ENCODE measurements at places on chromosomes 2 and 18.

- DNase-seq: no peak
Measured at GRCh38 chr2:106012001-106012590, 182.0 kb downstream of the UXS1 start.

DNA sequence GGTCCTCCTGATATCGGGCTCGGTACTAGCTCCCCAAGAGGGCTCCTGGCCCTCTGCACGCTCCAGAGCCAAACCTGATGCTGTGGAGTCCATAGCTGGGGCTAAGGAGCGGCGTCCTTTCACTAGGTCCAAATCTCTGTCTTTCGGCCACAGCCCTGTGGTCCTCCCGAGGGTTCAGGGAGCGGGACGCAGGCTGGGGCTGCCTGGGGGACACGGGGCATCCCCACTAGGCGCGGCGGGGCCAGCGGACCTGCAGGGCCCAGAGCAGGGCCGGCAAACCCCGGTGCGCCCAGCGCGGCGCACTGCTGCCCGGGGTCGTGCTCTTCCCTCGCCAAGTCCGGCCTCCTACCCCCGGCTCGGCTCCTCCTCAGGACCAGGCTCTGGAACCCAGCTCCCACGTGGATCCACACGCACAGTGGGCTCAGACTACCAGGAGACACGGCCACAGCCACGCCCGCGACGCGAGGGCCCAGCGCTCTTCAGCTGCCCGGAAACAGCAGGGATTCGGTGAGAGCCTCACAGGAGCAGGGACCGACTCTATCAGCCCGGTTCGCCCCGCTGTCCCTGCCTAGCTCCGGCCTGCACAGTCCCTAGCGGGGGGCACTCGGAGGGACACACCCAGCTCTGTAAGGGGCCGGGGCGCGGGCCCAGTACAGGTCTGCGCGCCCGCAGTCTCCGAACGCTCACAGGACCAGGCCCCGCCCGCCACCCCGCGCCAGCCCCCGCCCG, 593 bp downstream of the ZNF514 start:
- DNase-seq: peak; percentile 80

- no peak for DNase-seq
Measured at GRCh38 chr2:214740867-214741395, 68.6 kb downstream of the BARD1 start.

DNA sequence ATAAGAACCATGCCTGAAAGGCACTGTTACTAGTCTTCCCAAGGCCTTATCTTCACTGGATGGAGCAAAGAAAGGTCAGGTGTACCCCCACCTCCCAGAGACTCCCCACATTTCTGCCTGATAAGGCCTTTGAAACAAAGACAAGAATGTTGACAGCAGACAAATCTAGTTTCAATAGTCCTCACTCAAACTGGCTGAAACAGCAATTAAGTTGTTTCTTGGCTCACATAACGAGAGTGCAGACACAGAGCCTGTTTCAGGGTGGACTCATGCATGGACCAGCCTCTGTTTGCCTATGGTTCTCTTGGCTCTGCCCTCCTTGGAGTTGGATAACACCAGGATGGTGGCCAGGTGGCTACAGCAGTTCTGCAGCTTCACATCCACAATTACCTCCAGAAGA, 7.5 kb upstream of the CFAP221 start:
- no peak for DNase-seq

DNA sequence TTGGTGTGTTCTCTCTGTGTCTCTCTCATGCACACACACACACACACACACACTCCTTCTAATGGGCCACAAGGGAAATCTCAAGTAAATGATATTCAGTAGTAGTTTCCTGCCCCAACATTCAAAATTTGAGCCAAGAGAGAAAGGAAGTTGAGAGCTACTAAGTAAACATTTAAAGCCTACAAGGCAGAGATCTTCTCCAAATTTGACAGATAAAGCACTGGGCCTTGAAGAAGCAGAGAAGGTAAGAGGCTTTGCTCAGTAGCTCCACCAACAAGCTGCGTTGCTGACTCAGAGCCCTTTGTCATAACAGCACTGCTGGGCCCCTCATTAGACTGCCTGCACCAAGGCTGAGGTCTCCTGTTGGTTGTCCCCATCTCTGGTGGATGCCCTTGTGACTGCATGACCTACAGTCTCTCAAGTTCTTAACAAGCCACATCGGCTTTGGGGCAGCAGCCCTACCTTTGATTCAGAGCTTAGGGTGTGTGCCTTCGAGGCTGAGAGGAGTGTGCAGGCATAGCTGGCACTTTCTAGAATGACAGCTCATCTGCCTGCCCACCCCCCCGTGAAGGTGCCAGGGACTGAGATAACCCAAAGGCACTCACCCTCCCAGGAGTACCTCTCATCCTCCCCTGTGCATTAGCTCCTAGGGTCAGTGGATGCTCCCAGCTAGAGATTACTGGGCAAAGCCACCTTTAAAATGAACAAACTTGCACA, 32.3 kb upstream of the NEB start:
- no peak for DNase-seq

DNA sequence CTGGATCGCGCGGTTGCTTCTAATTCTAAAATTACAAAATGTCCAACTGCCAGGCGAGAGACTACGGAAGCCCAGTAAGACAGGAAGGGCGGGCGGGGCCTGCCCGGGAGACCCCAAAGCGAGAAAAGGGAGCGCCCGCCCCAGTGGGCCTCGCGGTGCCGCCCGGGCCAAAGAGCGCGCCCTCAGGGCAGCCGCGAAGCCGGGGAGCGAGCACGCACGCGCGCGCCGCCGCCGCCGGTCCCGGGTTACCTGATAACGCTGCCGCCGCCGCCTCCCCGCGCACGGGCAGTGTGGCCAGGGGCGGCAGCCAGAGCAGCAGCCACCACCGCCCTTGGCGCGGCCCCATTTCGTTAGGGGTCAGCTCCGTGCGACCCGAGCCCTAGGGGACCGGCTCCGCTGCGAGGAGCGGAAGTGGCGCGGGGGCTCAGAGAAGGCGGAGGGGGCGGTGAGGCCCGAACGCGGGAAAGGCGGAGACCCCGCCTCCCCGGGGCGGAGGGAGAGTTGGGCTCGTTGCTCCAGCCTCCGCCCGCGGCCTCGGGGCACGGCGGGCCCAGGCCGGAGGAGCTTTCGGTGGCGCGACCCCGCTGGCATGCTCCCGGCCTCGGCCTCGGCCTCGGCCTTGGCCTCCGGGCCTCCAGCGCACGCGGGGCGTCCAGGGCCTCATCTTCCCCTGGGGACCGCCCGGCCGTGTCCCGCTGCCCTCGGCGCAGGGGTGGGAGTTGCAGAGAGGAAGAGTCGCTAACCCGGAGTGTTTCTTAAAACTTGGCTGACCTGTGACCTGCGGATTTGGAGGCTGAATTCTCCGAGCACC, at the start of gene NEMP2:
NEMP2 (minus strand) TSS at position 413 of the 811 bp plus-strand sequence; CDS start at position 346, 67 bp downstream.
- DNase-seq: peak; percentile 84

GRCh38 chr2:241852981-241853631, 5.6 kb downstream of the PDCD1 start:
- peak; percentile 52 for DNase-seq

- no peak for DNase-seq
Measured at GRCh38 chr2:74441690-74442482, at the start of gene RTKN. Gene RTKN, minus strand, starts transcription at chr2:74441937. Its CDS starts 121 bp downstream, at chr2:74441816.

DNA sequence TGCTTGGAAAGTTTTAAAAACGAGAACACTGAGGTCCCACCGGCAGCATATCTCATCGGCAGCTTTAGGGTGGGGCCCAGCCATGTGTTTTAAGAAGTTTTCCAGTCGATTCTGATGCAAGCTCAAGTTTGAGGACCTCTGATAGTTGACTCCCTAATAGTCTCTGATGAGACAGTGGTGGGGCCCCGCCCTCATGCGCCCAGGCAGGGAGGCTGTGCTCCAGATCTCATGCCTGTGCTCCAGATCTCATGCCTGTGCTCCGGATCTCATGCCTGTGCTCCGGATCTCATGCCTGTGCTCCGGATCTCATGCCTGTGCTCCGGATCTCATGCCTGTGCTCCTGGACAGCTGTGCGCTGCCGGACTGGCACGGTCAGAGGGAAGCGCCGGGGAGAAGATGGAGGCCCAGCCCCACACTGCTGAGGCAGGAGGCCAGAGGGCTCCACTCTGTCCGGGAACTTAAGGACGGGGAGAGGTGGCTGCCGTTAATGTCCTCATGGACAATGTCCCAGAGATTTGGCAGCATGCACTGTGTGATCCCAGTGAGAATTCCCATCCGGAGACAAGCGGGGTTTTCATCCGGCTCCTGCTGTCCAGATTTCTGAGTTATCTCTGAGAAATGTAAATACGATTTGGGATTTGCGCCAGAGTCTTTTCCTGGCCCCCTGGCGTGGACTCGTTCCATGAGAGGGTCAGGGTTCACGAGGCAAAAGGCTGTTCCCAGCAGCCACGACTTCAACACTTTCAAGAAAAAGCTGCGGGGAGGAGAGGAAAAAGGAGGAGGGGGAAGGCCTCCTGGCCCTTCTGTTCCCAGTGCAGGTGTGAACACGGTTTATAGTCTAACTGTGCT, 9.4 kb upstream of the COLEC11 start:
- DNase-seq: no peak

GRCh38 chr2:1010415-1010930, 59.8 kb downstream of the SNTG2 start:
- no peak for DNase-seq

DNA sequence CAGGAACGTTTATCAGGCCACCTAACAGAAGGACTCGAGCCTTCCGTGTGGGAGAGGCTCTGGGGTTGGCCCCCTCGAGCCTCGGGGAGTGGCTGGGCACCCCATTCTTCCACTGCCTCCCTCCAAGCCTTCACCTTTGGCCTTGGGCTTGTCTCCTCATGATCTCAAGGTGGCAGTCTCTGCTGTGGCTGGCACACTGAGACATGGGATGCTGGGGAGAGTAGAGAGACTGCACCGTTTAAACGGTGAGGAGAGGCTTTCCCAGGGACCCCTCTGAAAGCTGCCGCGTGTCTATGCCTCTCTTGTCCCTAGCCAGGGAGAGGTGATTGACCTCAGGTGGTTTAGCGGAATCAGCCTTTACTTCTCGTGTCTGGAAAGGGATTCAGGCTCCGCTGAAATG, 71.0 kb downstream of the DCDC2C start:
- no peak for DNase-seq

DNA sequence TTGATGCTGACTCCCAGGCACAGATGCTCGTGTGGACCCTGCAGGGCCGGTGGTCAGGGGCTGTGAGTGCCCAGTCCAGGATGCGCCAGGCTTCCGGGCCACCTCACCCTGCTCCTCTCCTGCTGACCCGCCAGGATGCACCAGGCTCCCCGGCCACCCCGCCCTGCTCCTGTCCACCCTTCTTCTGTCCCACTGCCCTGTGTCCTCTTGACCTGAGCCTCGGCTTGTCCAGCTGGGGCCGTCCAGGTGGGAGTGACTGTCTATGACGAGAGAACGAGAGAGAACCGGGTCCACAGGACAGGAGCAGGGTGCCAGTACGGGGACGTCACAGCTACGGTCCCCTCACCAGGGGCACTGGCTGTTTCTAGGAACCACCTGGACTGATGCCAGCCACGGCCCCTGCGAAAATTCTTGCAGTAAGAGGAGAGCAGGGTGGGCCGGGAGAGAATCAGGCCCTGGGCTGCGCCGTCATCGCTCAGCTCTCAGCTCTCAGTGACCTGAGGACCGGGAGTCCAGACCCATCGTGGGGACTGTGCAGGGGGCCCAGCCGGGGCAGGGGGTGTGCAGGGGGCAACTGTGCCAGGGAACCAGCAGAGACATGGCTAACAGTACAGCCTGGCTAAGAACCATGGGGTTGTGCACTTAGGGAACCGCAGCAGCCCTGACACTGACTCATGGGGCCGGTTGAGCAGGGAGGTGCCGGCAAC, 12.9 kb upstream of the NFATC1 start:
- DNase-seq: peak; percentile 67

DNA sequence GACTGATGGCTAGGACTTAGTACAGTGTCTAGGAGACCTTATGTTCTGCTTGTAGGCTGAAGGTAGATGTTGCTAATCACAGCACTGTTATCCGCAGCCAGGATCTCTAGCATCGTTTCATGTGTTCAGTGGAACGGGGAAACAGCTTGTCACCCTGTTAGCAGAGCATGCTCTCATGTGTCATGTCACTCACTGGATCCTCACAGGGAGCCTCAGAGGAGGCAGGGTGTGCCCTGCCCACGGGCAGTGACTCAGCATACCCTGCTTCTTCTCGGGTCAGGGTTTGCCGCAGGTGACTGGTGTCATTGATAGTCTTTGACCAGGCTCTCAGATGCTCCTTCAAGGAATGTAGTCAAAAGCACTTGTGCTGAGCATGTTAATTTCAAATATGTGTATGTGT, 44.4 kb downstream of the RPIA start:
- DNase-seq: no peak

DNA sequence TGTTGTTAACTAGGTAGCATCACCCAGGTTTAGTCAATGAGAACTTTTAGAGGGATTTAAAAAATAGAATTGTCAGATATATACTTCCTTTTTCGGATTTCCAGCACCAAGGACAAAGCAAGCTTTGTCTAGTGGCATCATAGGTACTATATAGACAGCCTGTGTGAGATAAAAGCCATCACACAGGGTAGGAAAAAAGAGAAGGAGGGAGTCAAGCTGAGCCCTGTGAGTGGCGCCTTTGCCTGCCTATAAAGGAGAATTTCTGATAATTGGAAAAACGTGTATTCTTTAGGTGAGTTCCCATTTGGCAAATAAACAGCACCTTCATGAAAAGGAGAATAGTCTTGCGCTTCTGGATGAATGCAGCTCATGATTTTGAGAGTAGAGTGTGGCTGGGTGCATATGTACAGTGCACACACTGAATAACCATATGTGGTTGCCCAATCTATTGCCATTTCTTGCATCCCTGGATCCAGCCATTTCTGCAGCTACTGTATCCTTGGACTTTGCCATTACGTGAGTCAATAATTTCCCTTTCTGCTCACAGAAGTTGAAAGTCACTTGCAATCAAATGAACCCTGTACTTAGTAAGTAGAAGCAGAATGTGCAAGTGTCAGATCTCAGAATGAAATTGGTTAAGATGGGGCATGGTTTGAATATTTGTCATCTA, 559.9 kb upstream of the MEX3C start:
- DNase-seq: no peak

DNA sequence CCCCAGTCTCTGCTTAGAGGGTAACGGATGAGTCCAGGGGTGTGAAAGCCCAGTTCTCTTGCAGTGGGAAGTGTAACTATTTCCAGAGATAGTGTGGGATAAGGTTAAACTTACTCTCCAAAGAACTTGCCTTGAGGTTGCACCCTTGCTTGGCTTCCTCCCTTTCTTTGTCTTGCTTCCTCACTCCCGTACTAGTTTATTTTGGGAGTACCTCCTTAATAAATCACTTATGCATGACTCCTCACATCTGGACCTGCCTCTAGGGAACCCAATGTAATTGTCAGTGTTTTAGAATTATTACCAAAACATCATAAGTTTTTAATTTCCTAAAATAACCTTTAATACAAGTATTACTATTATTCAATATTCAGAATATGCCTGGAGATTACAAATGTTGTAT, 35.2 kb downstream of the CPO start:
- no peak for DNase-seq

GRCh38 chr18:35005963-35006577, 35.1 kb upstream of the MAPRE2 start:
- DNase-seq: no peak

GRCh38 chr18:8188184-8188583, 421.1 kb upstream of the RAB12 start:
- no peak for DNase-seq

DNA sequence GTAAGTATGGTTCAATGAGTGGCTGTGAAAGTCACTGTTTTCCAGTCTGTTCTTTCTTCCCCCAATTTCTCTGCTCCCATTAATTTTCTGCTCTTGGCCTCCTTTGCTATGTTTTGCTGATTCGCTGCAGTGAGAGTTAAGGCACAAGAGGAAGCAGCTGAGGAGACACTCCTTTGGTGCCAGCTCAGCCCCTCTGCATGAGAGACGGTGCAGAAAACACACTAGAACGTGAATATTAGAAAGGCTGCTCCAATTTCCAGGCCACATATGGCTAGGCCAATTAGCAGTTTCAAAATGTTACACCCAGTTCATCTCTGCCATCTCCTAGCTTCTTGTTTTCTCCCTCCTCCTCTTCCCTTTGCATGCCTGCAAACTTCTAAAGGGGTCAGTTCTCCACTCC, 38.9 kb downstream of the AKAIN1 start:
- no peak for DNase-seq
